Right atrium auricular region (tissue), 2 donors: ENCODE measurements at places on chromosomes 2 and 18. TPM values are rescaled to one million over a fixed set of nuclear protein-coding genes. Genes with fewer than 3 reads are reported as not detected.
A peak's percentile ranks its signal among the peaks of the same experiment; 100 is the strongest.

- no peak overlapping the region for H3K27ac ChIP-seq
- no peaks in the 10 kb centered on the region for H3K36me3 ChIP-seq
- no peaks in the 10 kb centered on the region for H3K27me3 ChIP-seq
- no peak for DNase-seq
- peaks cover 9% of the 10 kb centered on the region for H3K4me1 ChIP-seq
Observed at GRCh38 chr2:119753041-119753929, 6.4 kb upstream of the PTPN4 start.

DNA sequence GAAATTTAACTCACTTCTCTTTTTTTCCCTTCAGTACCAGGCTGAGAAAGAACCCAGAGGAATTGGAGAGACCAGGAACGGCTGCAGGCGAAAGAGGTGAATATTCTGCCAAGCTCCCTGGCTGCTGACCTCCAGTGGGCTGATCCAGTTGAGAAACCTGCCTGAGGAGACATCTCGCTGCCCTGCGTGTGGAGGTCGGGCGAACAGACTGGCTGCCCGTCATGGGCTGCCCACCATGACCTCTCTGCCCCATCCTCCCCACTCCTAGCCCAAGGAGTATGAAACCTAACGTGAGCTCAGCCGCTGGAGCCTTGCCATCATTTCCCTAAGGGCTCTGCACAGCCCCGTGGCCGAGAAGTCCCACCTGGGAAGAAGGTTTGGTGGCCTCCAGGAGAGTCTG, 148.8 kb upstream of the SALL3 start:
- no peak overlapping the region for H3K4me3 ChIP-seq
- H3K4me1 ChIP-seq, result no peaks in the 10 kb centered on the region
- no peaks in the 10 kb centered on the region for H3K36me3 ChIP-seq
- no peak for DNase-seq
- no peaks in the 10 kb centered on the region for H3K27me3 ChIP-seq
- no peak overlapping the region for H3K27ac ChIP-seq

Gene ELOA2
- total RNA-seq, result not detected

Gene LOXHD1
- total RNA-seq, result 0.11 TPM

Gene MATN3
- total RNA-seq, result not detected

DNA sequence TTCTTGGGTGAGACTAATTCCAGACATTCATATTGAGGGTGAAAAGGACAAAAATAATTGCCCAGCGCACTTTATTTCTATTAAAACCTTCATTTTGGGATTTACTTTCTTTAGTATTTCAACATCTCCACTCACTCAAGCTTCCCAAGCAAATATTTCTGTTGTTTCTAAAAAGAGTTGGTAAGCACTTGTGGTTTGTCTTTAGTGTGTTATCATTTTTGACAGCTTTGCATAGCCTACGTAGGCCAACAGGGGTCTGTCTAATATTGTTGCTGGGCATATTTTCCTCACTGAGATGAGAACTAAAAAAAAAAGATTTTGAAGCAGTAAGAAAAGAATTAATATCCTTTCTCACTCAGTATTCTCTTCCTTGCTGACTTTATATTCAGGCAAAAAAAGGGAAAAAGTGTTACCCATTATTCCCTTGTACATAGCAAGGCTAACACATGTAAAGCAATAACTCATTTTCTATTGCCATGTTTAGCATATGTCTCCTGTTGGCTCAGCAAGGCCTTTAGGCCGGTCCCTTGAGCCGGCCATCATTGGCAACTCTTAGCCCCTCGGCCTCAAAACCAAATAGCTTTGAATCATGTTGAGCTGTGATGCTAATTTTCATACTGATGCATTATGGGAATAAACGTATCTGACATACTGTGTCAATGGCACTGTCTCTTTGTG, 494.2 kb downstream of the ARHGAP15 start:
- no peak overlapping the region for H3K4me3 ChIP-seq
- DNase-seq, result no peak
- no peaks in the 10 kb centered on the region for H3K27me3 ChIP-seq
- no peak overlapping the region for H3K27ac ChIP-seq

- peaks cover 15% of the 10 kb centered on the region for H3K4me1 ChIP-seq
- no peak for DNase-seq
- no peak overlapping the region for H3K4me3 ChIP-seq
Observed at GRCh38 chr2:159266554-159266953, 19.9 kb downstream of the WDSUB1 start.

DNA sequence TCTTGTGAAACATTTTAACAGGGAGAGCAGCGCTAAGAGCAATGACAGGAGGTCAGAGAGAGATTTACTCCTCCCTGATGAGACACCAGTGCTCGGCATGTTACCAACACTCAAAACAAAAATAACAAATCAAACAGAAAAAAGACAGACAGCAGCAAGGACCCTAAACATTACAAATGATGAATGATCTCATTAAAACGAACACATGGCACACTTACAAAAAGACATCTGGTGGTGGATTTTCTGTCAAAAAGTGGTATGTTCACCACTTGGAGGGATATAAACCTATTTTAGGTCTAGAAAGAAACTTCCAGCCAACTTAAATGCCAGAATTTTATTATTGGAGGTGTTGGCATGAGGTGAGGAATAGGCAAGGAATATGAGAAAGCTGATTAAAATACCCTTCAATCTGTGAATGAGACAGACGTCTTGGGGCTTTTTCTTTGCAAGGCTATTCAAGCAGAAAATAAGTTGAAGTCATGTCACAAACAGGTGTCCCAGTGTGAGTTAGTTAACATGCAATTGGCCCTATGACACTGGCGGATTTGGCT, 112.8 kb downstream of the PRELID3A start:
- H3K4me1 ChIP-seq, result peaks cover 15% of the 10 kb centered on the region
- DNase-seq, result no peak
- H3K27ac ChIP-seq, result peak overlapping the region; percentile 43
- no peak overlapping the region for H3K4me3 ChIP-seq

Gene DSC2
- 19.5 TPM for total RNA-seq

GRCh38 chr18:63317556-63317946, 2.0 kb downstream of the BCL2 start:
- peak overlapping the region; percentile 74 for H3K4me3 ChIP-seq
- no peaks in the 10 kb centered on the region for H3K36me3 ChIP-seq
- H3K27ac ChIP-seq, result peak overlapping the region; percentile 41
- H3K27me3 ChIP-seq, result no peaks in the 10 kb centered on the region

DNA sequence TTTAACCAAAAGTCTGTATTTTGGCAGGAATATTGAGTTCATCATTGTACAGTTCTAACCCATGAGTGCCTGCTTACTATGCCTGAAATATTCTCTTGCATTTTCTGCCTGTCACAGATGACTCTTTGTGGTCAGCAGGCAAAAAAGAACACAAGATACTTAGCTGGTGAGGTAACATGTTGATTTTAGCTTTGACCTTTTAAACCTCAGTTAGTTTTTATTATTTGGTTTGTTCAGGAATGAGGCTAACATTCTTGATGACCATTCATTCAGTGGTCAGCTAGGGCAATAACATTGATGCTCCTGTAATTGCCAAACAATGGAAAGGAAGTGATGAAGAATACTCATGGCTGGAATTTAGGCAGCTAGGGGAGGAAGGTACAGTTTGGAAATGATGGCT, 491.2 kb downstream of the PIK3C3 start:
- H3K27ac ChIP-seq, result no peak overlapping the region
- H3K27me3 ChIP-seq, result no peaks in the 10 kb centered on the region
- H3K4me3 ChIP-seq, result no peak overlapping the region

Gene LYPD6B
- not detected for total RNA-seq

Gene FTCDNL1
- total RNA-seq, result 2.8 TPM

GRCh38 chr2:181779288-181780021, 99.1 kb upstream of the NEUROD1 start:
- no peaks in the 10 kb centered on the region for H3K36me3 ChIP-seq
- H3K27ac ChIP-seq, result no peak overlapping the region
- no peak overlapping the region for H3K4me3 ChIP-seq
- DNase-seq, result no peak

Gene CTNNA2
- not detected for total RNA-seq

Gene SLC30A3
- 9.4 TPM for total RNA-seq

DNA sequence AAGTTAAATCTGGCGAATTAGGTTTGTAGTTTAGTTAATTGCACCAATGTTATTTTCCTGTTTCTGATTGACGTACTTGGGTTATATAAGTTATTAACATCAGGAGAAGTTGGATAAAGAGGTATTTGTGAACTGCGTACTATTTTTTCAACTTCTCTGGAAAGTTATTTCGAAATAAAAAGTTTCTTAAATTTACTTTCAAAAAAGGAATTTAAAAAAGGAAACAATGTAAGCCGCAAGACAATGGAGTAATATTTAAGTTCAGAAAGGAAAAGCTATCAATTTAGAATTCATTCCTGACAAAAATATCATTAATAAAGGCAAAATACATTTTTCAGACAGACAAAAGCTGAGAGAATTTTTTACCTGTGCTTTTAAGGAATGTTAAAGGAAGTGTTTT, 47.7 kb downstream of the RAB10 start:
- no peak overlapping the region for H3K27ac ChIP-seq
- DNase-seq, result no peak
- no peak overlapping the region for H3K4me3 ChIP-seq
- H3K27me3 ChIP-seq, result no peaks in the 10 kb centered on the region
- H3K36me3 ChIP-seq, result no peaks in the 10 kb centered on the region
- no peaks in the 10 kb centered on the region for H3K4me1 ChIP-seq

DNA sequence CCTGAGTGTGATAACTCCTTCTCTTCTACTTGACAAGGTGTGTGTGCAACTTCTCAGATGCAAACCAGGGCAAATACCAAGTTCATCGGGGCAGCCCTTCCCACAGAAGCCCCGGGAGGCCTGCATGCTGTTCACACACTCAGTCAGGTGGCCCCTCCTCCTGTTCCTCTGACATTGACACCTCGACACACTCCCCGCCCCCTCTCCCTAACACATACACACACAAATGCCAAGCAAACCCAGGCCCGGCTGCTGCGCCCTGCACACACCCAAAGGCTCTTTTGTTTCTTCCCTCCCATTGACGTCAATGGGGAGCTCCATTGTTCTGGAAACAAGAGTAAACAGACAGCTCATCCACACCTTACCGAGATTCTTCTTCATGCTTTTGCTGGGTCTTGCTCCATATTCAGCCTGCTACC, 1.7 kb upstream of the PER2 start:
- DNase-seq, result peak; percentile 77
- H3K36me3 ChIP-seq, result no peaks in the 10 kb centered on the region
- H3K4me1 ChIP-seq, result no peaks in the 10 kb centered on the region
- H3K27me3 ChIP-seq, result no peaks in the 10 kb centered on the region
- H3K4me3 ChIP-seq, result no peak overlapping the region

DNA sequence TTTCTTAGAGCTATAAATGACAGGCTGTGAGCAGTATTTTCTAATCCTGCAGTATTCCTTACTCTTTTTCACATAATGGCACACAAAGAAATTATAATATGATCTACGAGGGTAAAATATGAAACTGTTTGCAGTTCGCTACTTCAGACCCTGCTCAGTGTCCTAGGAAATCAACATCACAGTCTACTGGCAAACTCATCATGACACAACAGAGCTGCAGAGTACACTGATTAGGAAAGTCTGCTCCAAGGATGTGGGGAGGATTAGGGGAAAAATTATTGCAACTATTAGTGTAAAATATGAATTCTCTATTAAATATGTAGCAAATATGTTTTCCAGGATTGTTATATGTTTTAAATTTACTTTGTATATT, 149.2 kb upstream of the REG3G start:
- H3K4me1 ChIP-seq, result no peaks in the 10 kb centered on the region
- H3K36me3 ChIP-seq, result no peaks in the 10 kb centered on the region
- no peak overlapping the region for H3K27ac ChIP-seq
- no peak for DNase-seq

Gene PTPRM
- 80.1 TPM for total RNA-seq

Gene CHN1
- 9.3 TPM for total RNA-seq

Gene COL3A1
- total RNA-seq, result 608 TPM

Gene LONRF2
- 11.3 TPM for total RNA-seq

Gene GALR1
- total RNA-seq, result 0.07 TPM

GRCh38 chr2:108575132-108575966, 41.1 kb downstream of the LIMS1 start:
- H3K4me3 ChIP-seq, result no peak overlapping the region
- no peak overlapping the region for H3K27ac ChIP-seq
- no peak for DNase-seq
- H3K36me3 ChIP-seq, result no peaks in the 10 kb centered on the region
- no peaks in the 10 kb centered on the region for H3K4me1 ChIP-seq

- H3K36me3 ChIP-seq, result no peaks in the 10 kb centered on the region
- H3K27me3 ChIP-seq, result no peaks in the 10 kb centered on the region
- H3K27ac ChIP-seq, result no peak overlapping the region
- no peak overlapping the region for H3K4me3 ChIP-seq
- DNase-seq, result no peak
Observed at GRCh38 chr2:217444509-217444908, 558.3 kb downstream of the TNS1 start.

Gene GAREM2
- total RNA-seq, result 3.0 TPM

DNA sequence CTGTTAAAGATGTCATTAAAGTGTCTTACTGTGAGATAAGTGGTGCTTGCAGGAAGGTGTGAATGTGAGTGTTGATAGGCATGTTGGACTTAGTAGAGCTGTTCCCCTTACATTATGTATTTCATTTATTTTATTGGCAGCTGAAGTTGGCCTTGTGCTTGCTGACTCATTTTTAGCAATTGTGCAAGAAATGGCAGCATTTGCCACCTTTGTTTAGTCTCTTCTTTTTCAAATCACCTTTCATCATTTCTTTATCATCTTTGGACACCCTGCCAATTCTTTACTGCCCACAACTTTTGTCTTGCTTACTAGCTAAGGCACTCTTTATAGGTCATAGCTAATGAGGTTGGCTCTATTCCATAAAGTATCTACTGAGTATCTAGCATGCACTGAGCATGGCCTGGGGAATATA, 130.3 kb upstream of the LYPD6 start:
- no peak overlapping the region for H3K4me3 ChIP-seq
- no peaks in the 10 kb centered on the region for H3K27me3 ChIP-seq
- DNase-seq, result no peak
- H3K4me1 ChIP-seq, result peaks cover 4% of the 10 kb centered on the region
- H3K27ac ChIP-seq, result no peak overlapping the region

Gene RIT2
- total RNA-seq, result not detected

DNA sequence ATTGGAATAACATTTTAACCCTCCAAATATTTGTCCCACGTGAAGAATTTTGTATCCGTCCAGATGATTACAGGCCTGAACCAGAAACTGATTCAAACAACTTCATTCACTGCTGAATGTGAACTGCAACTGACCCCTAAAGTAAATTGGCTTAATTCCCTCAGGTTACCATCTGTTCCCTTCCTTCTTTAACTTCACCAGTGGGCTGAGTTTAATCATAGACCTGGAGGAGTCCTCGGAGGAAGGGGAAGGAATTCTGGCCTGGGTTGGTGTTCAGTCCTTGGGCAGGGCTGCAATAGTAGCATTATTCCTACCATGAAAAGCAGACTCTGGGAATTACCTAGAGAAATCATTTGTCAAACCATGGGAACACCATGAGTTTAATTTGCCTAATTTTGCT, 207.4 kb downstream of the TMEM247 start:
- H3K27me3 ChIP-seq, result no peaks in the 10 kb centered on the region
- DNase-seq, result no peak
- no peaks in the 10 kb centered on the region for H3K4me1 ChIP-seq
- H3K36me3 ChIP-seq, result no peaks in the 10 kb centered on the region
- no peak overlapping the region for H3K4me3 ChIP-seq

GRCh38 chr2:77604953-77605929, 83.1 kb upstream of the LRRTM4 start:
- no peak overlapping the region for H3K4me3 ChIP-seq
- DNase-seq, result no peak
- H3K27ac ChIP-seq, result no peak overlapping the region

GRCh38 chr2:172128484-172128883, 25.8 kb upstream of the DLX2 start:
- H3K27me3 ChIP-seq, result no peaks in the 10 kb centered on the region
- H3K4me3 ChIP-seq, result no peak overlapping the region
- no peaks in the 10 kb centered on the region for H3K4me1 ChIP-seq
- DNase-seq, result no peak
- H3K27ac ChIP-seq, result no peak overlapping the region
